T-helper 9 cell (primary cell): ENCODE measurements at places on chromosomes 12 and 14.

DNA sequence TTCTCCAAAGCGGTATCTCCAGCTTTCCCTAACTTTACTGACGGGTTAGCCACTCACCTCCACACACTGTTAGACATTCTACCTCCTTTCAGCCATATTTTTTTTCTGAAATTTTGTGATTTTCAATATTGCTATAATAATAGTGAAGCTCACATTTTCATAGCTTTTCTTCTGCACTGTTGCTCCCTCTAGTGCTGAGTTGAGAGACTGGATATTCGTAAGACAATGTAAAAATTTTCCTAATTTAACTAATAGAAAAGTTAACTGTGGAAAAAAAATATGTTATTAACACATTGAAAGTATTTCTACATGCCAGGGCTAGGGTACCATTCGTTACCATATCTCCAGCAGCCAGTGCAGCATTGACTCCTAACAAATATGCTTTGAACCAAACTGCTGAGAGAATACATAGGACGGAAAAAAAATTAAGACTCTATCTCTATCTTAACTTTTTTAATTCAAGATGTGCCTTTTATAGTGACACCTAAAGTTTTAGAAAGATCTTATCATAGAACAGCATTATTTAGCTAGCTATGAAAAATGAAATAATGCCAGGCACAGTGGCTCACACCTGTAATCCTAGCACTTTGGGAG, 48.7 kb upstream of the ABCC9 start:
- DNase-seq: no peak

GRCh38 chr12:75666939-75667334, 155.5 kb upstream of the KRR1 start:
- DNase-seq: no peak

DNA sequence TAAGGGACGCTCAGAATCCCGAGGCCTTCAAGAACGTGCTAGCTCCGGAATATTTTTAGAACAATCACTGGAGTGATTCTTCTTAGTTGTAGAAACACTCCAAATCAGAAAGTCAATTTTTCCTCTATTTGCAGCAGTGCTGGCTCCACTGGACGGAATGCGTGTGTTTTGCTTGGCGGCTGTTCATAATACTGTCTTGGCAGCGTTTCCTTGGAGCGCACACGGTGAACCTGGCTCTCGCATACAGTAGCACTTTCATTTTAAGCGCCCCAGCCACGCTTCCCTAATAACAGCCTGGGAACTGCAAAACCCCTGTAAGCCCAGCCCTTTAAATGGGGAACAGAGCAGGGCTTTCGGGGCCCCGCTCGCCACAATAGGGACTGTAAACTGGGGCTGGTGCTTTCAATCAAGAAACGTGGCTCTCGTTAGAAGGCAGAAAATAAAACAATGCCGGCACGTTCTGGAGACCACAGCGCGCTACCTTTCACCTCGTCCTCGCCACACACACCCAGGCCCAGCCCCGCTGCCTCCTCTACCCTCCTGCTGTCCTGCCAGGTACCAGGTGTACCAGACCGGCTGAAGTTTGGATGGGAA, 79.9 kb downstream of the BCL11B start:
- no peak for DNase-seq

DNA sequence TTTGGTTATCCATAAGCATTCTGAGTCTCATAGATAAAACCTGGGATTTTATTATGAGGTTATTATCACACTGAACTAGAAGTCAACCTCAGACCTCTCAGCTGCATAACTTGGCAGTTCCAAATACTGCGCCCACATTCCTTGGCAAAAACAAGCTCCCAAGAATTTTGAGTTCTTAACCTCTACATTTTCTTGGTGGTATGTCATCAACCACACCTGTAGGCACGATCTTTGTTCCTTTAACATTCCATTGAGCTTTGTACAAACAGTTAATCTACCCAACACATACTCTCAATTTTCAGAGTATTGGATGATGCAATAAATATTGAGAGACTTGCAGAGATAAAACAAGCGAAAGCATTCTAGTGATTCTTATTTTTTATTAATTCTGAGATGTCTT, 371.8 kb upstream of the PRICKLE1 start:
- no peak for DNase-seq

GRCh38 chr12:131561051-131561450, 149.8 kb upstream of the SFSWAP start:
- no peak for DNase-seq
